ENCODE measurements at places on chromosomes 3 and 15. TPM values are rescaled to one million over a fixed set of nuclear protein-coding genes. Genes with fewer than 3 reads are reported as not detected.

The TMCO5A gene
- not detected for total RNA-seq

The SPINK8 gene
- not detected for total RNA-seq

The RFT1 gene
- 14.0 TPM for total RNA-seq

The ASB14 gene
- total RNA-seq, result not detected

The TMEM158 gene
- total RNA-seq, result not detected

The CHRD gene
- 5.8 TPM for total RNA-seq

The CDAN1 gene
- 8.4 TPM for total RNA-seq

The AGBL1 gene
- not detected for total RNA-seq

The RBP2 gene
- not detected for total RNA-seq

The EFHB gene
- 1.6 TPM for total RNA-seq

The OSBPL10 gene
- total RNA-seq, result 11.0 TPM

The CAND2 gene
- total RNA-seq, result 2.2 TPM

The PRR20G gene
- not detected for total RNA-seq

The ROPN1B gene
- not detected for total RNA-seq

The FES gene
- 57.0 TPM for total RNA-seq

The TRIM42 gene
- not detected for total RNA-seq

The GCNT3 gene
- not detected for total RNA-seq

The ZNF860 gene
- 0.50 TPM for total RNA-seq

The CORO2B gene
- 4.7 TPM for total RNA-seq

The NECTIN3 gene
- 29.6 TPM for total RNA-seq

The AADACL2 gene
- total RNA-seq, result not detected

The FANCD2OS gene
- total RNA-seq, result not detected

The MOBP gene
- total RNA-seq, result not detected

The KNG1 gene
- total RNA-seq, result not detected

The TMEM207 gene
- total RNA-seq, result not detected

The FRG2C gene
- not detected for total RNA-seq

The NCEH1 gene
- total RNA-seq, result 11.9 TPM

The SNTN gene
- not detected for total RNA-seq

The EFCC1 gene
- total RNA-seq, result 1.2 TPM

The SPINT1 gene
- 9.5 TPM for total RNA-seq

The ARGFX gene
- not detected for total RNA-seq

All from omental fat pad (tissue), 4 donors.